Iris pigment epithelial cell (primary cell): ENCODE measurements at places on chromosomes 3 and 15.

DNA sequence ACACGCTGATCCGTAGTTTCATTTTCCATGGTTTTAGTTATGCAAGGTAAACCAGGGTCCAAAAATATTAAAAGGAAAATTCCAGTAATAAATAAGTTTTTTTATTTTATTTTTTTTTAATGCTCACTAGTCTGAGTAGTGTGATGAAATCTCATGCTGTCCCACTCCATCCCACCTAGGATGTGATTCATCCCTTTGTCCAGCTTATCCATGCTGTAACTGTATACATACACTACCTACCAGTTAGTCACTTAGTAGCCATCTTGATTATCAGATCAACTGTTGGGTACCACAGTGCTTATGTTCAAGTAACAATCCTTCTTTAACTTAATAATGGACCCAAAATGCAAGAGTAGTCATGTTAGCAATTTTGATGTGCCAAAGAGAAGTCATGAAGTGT, 75.2 kb downstream of the ESYT3 start:
- peak; percentile 53 for DNase-seq

- no peak for DNase-seq
Measured at GRCh38 chr15:96622714-96623113, 292.2 kb downstream of the NR2F2 start.

DNA sequence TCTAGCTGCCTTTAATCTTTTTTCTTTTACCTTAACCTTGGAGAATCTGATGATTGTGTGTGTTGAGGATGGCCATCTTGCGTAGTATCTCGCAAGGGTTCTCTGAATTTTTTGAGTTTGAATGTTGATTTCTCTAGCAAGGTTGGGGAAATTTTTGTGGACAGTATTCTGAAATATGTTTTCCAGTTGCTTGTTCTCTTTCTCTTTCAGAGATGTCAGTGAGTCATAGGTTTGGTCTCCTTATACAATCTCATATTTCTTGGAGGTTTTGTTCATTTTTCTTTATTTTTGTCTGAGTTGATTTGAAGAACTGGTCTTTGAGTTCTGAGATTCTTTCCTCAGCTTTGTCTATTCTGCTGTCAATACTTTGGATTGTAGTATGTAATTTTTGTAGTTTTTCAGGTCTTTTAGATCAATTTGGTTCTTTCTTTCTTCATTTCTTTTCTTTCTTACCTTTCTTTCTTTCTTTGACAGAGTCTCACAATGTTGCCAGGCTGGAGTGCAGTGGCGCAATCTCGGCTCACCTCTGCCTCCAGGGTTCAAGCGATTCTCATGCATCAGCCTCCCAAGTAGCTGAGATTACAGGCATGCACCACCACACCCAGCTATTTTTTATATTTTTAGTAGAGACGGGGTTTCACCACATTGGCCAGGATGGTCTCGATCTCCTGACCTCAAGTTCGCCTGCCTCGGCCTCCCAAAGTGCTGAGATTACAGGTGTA, 366.4 kb upstream of the RASGRP1 start:
- DNase-seq: peak; percentile 75

DNA sequence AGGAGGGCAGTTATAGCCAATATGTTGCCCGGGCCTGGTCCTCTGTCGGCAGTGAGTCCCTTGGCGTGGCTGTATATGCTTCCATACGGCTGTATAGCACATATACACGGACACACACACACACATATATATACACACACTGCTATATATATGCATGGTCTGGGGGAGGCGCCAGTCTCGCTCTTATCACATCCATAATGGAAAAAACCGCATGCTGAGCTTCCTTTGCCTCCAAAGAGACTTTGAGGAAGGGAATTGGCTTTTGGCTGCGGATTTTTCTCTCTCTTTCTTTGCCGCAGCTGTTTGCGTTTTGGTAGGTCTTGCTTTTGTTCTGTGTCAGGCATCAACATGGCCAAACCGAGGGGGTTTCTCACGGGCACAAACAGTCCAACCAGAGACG, 11.3 kb upstream of the TMEM115 start:
- DNase-seq: peak; percentile 22

DNA sequence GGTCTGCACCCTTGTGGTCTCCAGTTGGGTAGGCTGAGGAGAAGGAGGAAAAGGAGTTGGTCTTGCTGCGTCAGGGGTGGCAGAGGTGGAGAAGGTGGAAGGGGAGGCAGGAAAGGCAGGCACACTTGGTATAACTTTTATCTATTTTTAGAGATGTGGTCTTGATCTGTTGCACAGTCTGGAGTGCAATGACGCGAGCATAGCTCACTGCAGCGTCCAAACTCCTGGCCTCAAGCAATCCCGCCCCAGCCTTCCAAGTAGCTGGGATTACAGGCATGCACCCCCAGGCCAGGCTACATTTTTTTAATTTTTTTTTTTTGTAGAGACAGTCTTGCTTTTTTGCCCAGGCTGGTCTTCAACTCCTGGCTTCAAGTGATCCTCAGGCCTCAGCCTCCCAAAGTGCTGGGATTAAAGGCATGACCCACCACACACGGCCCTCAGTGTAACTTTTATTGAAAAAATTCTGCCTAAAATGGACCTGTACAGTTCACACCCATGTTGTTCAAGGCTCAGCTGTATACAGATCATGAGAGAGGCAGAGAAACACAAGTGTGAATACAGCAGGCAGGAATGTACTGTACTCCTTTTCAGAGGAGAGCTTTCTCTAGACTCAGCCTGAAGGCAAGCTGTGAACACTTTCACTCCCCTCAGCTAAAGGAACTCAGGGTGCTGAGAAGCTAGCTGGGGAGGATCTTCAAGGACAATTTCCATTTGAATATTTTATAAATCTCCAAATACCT, 2.1 kb upstream of the RHOV start:
- peak; percentile 26 for DNase-seq

- DNase-seq: no peak
Measured at GRCh38 chr3:50502584-50503423, 630 bp downstream of the CACNA2D2 start.

DNA sequence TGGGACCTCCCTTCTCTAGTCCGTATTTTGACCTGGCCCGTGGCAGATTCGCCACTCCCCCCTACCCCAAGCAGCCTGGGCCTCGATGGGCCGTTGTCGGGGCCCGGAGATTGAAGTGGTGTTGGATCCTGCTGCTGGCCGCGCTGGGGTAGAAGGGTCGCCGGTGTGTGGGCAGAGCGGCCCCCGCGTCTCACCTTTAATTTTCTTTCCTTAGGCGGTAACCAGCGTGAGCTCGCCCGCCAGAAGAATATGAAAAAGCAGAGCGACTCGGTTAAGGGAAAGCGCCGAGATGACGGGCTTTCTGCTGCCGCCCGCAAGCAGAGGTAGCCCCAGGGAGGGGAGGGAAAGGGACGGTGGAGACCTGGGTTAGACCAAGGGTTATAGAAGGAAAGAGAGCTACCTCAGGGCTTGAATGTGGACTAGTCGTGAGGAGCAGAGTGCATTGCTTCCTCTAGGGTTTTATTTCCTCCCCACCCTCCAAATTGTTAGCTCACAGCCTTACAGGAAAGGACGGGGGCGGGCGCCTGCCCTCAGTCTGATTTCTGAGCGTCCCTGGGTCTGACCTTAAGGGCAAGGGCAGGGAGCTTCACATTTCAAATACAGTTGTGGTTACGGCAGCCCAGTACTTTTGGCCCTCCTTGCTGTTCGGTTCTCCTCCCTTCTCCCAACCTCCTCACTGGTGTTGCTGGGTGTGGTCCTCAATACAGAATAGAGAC, 799 bp downstream of the SERF2 start:
- peak; percentile 38 for DNase-seq

DNA sequence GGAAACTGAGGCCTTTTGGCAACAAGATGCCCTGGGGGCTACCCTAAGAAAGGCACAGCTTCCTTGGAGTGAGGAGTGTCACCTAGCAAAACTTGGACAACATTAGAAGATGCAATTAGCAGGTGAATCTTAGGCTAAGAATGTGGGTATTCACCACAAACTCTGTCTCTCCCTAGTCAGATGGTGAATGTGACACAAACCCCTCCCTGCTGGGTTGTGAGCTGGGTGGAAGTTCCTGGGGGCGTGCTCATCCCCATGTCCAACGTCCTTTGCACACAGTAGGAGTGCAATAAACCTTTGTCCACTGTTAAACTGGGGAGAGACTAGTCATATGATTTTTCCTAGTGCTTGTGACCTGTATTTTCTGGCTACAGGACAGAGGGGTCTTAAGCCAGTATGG, 67.1 kb upstream of the SH3GL3 start:
- DNase-seq: no peak

- DNase-seq: peak; percentile 58
Measured at GRCh38 chr3:171013822-171014748, 12.4 kb downstream of the SLC2A2 start.

DNA sequence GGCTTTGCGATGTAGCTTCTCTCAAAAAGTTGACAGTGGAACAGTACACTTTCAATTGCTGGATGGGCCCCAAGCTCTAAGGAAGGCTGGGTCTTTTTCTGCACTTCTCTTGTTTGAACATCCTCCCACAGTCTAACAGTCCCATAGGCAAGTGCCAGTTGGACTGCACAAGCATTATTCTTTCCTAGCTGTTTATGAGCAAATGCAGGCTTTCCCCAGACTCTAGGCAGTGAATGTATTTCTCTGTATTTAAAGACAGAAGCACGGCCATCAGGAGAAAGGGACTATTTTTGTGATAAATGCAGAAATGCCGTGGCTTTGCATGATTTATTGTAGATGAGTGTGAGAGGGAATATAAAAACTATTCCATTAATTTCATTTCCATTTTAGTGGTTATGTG, 539.3 kb upstream of the LMCD1 start:
- no peak for DNase-seq

DNA sequence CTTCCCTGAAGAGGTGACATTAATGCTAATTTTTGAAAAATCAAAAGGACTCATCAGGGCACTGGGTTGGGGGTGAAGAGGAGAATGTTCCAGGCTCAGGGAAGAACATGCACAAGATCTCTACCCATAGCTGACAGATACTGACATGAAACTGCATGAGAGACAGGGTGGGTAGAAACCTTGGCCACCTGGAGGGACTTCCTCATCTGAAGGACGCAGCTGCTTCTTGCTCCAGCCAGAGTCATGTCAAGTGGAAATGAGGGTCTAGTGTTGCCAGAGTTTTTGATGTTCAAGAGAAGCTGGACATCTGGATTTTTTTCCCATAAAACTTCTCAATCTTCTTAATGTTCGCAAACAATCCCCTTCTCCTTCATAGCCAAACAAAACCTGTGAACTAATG, 29.7 kb downstream of the AMOTL2 start:
- DNase-seq: no peak

DNA sequence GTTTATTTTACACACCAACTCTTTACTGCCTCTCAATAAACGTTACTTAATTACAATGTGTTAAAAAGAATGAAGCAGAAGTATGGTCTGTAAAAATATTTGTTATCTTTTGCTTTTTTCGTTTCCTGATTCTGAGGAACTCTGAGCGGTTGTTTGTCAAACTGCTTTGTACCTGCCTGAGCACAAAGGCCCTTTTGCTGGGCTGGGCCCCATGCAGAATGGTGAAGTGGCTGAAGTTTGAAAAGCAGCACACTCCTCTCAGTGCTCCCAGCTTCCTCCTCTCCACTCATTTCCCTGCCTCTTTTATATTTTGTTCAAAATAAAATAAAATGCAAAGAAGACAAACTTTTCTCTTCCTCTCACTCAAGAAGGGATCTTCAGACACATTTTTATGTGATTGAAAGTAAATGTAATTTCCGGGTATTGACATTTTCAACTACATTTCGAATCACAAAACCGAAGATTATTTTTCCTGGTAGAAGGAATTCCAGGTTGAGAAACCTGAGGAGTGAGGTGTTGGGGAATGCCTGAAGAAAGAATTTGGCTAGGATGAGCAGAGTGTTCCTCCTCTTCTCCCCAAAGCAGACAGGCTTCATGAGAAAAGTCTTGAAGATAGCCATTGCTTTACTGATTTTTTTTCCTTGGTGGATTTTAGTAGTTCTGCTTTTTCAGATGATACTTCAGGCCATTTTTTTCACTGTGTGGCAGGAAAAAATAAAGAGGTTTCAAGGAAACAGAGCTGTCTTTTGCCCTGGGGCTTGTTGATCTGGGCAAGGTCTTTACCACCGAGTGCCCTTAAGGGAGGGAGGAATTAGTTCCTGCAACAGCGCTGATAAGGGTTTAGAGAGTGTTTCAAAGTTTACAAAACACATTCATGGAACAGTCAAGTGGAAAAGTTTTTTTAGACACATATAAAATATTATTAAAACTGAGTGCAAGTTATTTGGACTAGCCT, 229.8 kb downstream of the NFKBIZ start:
- DNase-seq: no peak

DNA sequence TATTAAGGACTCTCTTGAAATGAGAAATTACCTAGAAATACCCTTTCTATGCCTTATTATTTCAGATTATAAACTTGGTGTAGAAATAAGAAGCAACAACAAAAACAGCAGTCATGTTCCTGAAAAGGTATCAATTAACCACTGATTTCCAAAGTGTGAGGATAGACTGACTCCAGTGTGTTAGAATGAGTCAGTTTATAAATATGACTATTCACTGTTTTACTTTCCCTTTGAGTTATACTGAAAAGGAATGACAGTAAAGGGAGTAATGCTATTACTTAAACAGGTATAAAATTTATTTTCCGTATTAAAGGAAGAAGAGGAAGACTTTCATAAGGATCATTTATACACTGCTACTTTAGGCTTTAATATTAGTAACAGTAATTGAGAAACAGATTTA, 12.9 kb downstream of the GMNC start:
- DNase-seq: no peak

DNA sequence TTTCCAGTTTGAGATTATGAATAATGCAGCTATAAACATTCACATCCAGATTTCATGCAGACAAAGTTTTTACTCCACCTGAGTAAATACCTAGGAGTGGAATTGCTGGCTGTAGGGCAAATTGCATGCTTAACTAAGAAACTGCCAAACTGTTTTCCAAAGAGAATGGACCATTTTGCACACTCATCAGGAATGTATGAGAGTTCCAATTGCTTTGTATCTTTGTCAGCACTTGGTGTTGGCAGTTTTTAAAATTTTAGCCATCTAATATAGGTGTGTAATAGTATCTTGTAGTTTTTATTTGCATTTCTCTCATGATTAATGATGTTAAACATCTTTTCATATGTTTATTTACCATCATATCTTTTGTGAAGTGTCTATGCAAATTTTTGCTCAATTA, 40.6 kb upstream of the TRIM59 start:
- DNase-seq: no peak

GRCh38 chr3:58214484-58215316, 3.9 kb upstream of the DNASE1L3 start:
- peak; percentile 35 for DNase-seq

DNA sequence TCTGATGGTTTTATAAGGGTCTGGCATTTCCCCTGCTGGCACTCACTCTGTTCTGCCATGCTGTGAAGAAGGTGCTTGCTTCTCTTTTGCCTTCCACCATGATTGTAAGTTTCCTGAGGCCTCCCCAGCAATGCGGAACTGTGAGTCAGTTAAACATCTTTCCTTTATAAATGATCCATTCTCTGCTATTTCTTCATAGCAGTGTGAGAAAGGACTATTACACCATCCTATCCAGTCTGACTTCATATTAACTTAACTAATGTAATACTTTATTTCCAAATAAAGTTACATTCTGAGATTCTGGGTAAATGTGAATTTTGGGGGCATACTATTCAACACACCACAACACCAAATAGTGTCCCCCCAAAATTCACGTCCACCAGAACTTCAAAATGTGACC, 22.2 kb upstream of the MAP3K13 start:
- DNase-seq: no peak

- peak; percentile 32 for DNase-seq
Measured at GRCh38 chr3:4888913-4889846, 90.1 kb upstream of the BHLHE40 start.
